ENCODE measurements at places on chromosomes 4 and X.

DNA sequence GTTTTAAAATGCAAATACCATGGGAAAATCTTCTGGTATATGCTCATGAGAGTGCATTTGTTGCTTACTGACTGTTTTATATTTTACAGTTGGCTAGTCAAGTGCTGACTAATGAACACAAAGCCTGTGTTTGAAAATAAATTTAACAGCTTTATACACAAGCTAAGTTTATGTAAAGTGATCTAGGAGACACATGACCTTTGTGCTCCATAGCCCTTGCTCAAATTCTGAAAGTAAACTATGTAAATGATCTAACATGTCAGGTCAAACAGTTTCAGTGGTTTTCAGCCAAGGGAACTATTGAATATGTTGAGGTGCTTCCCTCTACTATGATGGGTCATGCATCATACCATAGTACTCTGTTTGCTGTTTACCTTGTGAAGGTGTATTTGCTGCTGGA, 36.7 kb downstream of the DIAPH2 start:
- DNase-seq = no peak

DNA sequence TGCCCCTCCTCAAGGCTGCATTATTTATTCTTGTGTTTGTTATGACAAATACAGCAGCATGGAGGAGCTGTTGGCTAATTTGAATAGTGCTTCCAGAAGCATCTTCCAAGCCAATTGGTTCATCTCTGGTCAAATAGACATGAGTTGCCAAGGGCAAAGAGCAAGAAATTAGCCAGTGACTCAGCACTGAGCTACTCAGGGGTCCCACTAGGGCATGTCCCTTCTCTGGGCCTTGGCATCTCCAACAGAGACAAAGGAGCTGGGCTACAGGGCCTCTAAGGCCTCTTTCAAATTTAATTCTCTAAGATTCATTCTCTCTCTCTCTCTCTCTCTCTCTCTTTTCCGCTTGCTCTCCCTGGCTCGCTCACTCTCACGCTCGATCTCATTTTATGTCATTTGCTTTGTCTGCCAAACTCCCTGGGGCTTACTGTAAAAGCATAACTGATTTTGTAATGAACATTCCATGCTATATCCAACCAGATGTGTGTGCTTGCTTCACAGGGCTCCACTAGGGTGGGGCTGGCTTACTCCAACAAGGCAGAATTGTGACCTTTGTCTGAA, 86.7 kb upstream of the MAGEA4 start:
- DNase-seq = no peak

DNA sequence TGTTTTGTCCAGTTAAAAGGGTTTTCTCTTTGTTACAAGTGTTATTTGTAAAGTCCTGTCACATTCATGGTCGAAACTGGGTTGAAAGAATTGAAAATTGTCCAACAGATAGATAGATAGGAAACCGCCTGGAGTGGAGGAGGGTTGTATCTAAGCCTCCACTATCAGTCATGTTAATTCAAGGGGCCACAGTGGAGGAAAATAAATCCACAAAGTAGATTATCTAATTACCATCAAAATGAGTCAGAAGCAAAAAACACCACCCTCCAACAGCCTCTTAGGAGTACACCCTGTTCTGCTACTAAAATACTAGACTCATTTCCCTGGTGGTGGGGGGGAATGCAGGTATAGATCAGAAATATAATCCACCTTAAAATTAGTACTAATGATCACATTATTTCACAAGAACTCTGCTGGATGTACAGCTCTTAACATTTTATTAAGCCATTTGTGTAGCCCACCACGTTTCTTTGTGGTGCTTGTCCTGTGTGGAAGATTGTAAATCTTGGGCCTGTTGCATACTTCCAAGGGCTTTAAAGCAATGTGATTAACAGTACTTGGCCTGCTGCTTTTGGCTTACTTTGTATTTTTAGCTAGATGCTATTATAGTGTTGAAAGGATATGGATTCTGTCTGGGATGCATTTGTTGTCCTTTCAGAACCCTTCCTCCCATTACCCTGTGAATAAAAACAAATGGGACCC, 26.8 kb downstream of the RBBP7 start:
- no peak for DNase-seq

GRCh38 chr4:1599026-1599481, 85.1 kb downstream of the FAM53A start:
- DNase-seq = no peak

- peak; percentile 15 for DNase-seq
Observed at GRCh38 chrX:55056820-55057674, 17.8 kb upstream of the PAGE2B start.
